NCI-H2227 treated with DMSO at 0.1 percent for 48 hours (cell line): ENCODE measurements at places on chromosomes 16 and 17.

GRCh38 chr17:55607731-55608341, 96.6 kb upstream of the SMIM36 start:
- DNase-seq, result no peak

- no peak for DNase-seq
Observed at GRCh38 chr17:27413315-27413714, 42.9 kb upstream of the KSR1 start.

DNA sequence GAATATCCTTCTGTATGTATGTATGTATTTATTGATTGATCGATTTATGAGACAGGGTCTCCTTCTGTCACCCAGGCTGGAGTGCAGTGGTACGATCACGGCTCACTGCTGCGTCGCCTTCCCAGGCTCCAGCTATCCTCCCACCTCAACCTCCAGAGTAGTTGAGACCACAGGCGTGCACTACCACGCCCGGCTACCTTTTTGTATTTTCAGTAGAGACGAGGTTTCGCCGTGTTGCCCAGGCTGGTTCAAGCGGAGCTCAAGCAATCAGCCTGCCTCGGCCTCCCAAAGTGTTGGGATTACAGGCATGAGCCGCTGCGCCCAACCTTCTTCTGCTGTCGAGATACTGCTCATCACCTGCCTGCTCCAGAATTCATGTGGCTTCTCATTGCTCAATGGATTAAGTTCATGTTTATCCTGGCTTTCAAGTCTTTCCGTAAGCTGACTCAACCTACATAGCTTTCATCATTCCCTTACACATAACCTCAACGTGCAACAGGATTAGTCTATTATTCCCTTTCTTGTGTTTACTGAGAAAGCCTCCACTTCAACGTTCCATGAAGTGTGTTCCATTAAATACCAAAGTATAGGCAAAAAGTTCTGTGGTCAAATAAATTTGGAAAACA, 13.6 kb downstream of the TAC4 start:
- no peak for DNase-seq

GRCh38 chr16:980595-980854, 1.0 kb upstream of the SOX8 start:
- no peak for DNase-seq

- no peak for DNase-seq
Observed at GRCh38 chr17:19413761-19414160, 2.7 kb downstream of the RNF112 start.

- DNase-seq, result no peak
Observed at GRCh38 chr17:63042256-63042812, 76.3 kb downstream of the TANC2 start.

DNA sequence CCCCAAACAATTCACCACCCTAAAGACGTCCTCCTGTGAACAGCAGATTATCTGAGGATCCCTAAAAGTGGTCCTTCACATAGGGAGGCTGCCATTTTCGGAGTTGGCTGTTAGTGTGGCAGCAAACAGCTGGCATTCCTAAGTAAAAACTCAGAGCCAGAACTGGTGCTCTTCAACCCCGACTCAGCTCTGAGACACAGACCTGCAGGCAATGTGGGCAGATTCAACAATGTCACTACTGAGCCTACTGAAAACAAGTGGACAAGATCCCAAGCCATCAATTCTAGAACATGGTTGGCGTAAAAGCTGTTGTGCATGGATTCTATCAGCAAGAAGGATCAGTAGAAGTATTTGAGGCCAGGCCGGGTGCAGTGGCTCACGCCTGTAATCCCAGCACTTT, 247.2 kb downstream of the NTN1 start:
- no peak for DNase-seq

DNA sequence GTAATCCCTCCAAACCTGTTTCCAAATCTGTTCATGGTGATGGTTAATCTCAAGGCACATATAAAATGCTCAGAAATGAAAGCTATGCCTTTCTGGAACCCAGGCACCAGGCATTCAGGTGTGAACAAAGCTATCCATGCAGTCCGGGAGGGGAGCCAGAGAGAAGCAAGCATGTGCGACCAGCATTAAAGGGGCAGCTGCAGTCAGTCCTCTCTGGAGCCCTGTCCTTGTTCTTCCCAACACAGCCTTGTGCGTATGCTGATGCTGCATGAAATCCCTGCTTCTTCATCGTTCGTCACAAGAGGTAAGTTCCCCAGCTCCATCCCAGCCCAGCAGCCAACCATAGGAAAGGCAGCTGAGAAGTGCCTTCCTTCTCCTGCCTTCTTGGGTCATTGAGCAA, 148.7 kb downstream of the GRIN2A start:
- DNase-seq, result no peak

DNA sequence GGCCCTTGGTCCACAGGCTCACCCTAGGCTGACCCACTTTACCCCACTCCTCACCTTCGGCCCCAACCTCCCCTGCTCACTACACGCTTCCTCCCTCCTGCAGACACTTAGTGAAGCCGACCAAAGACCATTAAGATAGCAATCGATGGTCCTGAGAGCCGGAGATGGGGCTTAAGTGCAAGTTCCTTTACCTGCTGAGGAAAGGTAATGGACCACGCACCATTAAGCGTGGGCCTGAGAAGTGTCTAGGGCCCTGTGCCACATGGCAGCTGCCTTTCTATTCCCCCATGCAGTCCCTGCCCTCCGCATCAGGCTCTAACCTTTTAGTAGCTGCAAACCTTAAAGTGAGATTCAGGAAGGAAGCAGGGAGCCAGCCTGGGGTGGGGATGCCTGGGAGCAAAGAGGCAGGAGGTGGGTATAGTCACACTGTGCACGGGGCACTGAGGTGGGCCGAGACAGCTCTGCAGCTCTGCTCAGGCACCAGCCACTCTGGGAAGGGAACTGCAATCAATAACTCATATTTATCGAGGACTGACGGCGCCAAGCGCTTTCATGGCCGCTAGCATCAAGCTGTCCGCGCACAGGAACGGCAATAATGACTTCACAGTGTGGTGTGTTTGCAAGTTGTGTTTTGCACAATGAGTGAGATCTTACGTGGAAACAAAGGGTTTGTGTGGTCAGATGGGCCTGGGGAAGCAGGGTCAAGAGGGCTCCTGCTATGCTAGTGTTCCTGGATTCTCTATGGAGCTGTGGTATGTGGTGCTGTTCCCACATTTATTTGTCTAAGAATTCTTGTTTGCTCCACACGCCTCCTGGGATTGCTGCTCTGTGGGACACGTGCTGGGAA, 84.9 kb upstream of the CDC42EP4 start:
- DNase-seq, result no peak

- no peak for DNase-seq
Observed at GRCh38 chr16:85851034-85851785, 47.8 kb upstream of the IRF8 start.

- no peak for DNase-seq
Observed at GRCh38 chr16:80176114-80176513, 364.7 kb upstream of the DYNLRB2 start.

- no peak for DNase-seq
Observed at GRCh38 chr17:44518032-44518431, 14.8 kb upstream of the GPATCH8 start.
